Glutamatergic neuron (in vitro differentiated cells): ENCODE measurements at places on chromosomes 4 and X. TPM values are rescaled to one million over a fixed set of nuclear protein-coding genes. Genes with fewer than 3 reads are reported as not detected.

TMPRSS11B gene
- not detected for total RNA-seq

DNA sequence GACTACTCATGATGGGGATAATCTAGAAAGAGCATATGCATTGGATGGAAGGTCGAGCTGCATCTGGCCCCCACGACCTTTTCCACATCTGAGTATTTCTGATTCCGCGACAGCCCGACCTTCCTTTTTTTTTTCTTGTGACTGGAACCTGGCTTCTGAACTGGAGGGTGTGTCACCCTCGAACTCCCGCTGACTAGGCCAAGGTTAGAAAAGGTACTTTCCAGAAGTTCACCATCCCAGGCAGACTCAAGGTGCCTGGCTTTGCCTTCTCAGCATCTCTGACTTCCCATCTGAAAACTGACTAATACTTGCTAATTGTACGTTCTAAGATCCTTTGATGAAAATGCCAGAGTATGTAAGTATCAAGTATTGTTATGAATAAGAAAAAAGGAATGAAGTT lies 49.3 kb upstream of the CD40LG start:
- H3K27ac ChIP-seq = no peak overlapping the region
- H3K36me3 ChIP-seq = no peaks in the 10 kb centered on the region
- no peaks in the 10 kb centered on the region for H3K27me3 ChIP-seq
- no peak overlapping the region for H3K4me3 ChIP-seq

- peak overlapping the region; percentile 92 for H3K4me3 ChIP-seq
- peaks cover 33% of the 10 kb centered on the region for H3K4me1 ChIP-seq
- H3K36me3 ChIP-seq = no peaks in the 10 kb centered on the region
- peak; percentile 42 for DNase-seq
- peaks cover 15% of the 10 kb centered on the region for H3K27me3 ChIP-seq
Measured at GRCh38 chr4:95547715-95548471, 880 bp downstream of the UNC5C start.

DNA sequence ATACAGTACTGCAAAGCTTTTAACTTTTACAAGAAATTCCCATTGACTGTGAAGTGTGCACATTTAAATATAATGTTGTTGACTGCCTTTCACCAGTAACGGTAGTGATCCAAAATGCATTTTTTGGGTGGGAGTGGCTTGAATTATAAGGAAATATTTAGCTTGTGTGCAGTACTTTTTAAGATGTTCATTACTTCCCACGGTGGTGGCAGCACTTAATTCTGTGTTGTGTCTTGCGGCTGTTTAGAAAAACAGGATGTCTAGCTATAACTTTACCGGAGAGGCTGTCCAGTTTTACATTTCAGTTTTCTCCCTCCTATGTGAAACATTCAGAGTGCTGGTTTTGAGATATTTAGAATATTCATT lies 1.7 kb downstream of the TMEM131L start:
- DNase-seq = no peak
- H3K4me1 ChIP-seq = peaks cover 20% of the 10 kb centered on the region
- peaks cover 3% of the 10 kb centered on the region for H3K27me3 ChIP-seq
- H3K36me3 ChIP-seq = no peaks in the 10 kb centered on the region
- H3K27ac ChIP-seq = peak overlapping the region; percentile 90

DNA sequence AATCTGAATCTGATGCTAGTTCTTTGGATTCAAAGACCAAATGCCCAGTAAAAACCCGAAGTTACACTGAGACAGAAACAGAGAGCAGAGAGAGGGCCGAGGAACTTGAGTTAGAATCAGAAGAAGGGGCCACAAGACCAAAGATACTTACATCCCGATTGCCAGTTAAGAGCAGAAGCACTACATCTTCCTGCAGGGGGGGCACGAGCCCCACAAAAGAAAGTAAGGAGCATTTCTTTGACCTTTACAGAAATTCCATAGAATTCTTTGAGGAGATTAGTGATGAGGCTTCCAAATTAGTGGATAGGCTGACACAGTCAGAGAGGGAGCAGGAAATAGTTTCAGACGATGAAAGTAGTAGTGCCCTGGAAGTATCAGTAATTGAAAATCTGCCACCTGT lies 309.3 kb downstream of the ANK2 start:
- peaks cover 30% of the 10 kb centered on the region for H3K27me3 ChIP-seq
- H3K4me3 ChIP-seq = no peak overlapping the region
- H3K36me3 ChIP-seq = peaks cover 28% of the 10 kb centered on the region
- no peak overlapping the region for H3K27ac ChIP-seq
- peaks cover 5% of the 10 kb centered on the region for H3K4me1 ChIP-seq

GRCh38 chr4:73780243-73780642 lies 39.9 kb downstream of the CXCL8 start:
- no peaks in the 10 kb centered on the region for H3K27me3 ChIP-seq
- H3K4me3 ChIP-seq = no peak overlapping the region
- H3K36me3 ChIP-seq = no peaks in the 10 kb centered on the region
- H3K4me1 ChIP-seq = no peaks in the 10 kb centered on the region
- no peak for DNase-seq

GRCh38 chr4:41321216-41321945 lies 64.7 kb downstream of the UCHL1 start:
- DNase-seq = no peak
- H3K4me1 ChIP-seq = peaks cover 2% of the 10 kb centered on the region
- no peaks in the 10 kb centered on the region for H3K36me3 ChIP-seq
- no peak overlapping the region for H3K27ac ChIP-seq
- no peaks in the 10 kb centered on the region for H3K27me3 ChIP-seq
